Naive B cell (primary cell): ENCODE measurements at places on chromosomes 3 and 15. TPM values are rescaled to one million over a fixed set of nuclear protein-coding genes. Genes with fewer than 3 reads are reported as not detected.

DNA sequence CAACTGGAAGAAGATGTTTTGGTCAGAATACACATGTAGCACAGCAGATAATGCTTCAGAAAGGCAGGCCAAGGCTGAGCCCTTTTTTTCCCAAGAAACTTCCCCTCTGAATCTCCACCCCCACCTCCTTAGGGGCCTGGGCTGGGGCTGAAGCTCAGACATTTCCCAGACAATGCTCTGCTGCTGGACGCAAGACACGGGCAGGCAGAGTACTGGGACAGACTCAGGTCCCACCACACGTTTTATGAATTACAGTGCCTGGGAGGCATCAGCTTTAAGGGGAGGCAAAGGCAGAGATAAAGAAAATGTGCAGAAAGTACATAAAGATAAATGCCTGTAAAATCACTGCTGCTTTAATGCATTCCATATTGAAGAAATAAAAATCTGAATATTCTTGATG lies 479.4 kb downstream of the ERC2 start:
- H3K27ac ChIP-seq, result no peak overlapping the region
- H3K4me1 ChIP-seq, result no peaks in the 10 kb centered on the region
- no peaks in the 10 kb centered on the region for H3K36me3 ChIP-seq
- DNase-seq, result no peak
- H3K4me3 ChIP-seq, result no peak overlapping the region
- peaks cover 4% of the 10 kb centered on the region for H3K27me3 ChIP-seq

- DNase-seq, result no peak
- no peaks in the 10 kb centered on the region for H3K36me3 ChIP-seq
- H3K27ac ChIP-seq, result no peak overlapping the region
- H3K4me3 ChIP-seq, result no peak overlapping the region
These were observed 10.4 kb downstream of the PTPRG start for GRCh38 chr3:61571516-61572336.

DNA sequence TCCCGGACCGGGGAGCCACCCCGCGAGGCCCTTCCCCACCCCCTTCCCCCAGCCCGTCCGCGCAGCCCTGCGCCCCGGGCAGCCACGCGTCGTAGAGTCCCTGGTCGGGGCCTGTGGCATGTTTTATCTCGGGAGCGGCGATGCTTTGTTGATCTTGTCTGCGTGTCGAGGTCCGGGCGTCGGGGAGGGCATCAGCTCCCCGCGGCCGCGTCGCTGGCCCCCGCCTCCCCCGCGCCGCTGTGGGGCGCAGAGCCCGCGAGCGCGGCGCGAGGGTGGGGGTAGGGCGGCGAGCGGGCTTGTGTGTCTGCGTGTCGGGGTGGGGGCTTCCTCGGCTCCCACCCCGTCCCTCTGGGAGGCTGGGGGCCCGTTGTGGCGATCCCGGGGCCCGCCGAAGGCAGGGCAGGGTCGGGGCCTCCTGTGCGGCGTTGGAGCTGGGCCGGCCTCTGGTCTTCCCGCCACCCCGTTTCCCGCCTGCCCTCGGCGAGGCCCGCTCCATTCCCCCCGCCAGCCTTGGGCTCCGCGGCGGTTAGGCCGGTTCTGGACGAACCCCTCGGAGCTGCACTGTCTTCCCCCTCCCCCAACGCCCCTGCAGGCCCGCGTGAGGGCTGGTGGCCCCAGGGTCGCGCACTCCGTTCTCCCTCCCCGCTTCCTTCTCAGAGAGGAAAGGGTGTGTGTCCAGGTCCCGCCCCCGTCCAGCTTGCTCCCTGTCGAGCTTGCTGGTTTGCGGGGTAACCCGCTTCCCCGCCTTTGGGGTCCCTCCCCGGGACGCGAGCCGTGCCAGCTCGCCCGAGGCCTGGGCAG lies 695 bp downstream of the GMPS start:
- peaks cover 19% of the 10 kb centered on the region for H3K4me1 ChIP-seq
- no peaks in the 10 kb centered on the region for H3K27me3 ChIP-seq
- H3K4me3 ChIP-seq, result peak overlapping the region; percentile 98
- H3K27ac ChIP-seq, result no peak overlapping the region

DNA sequence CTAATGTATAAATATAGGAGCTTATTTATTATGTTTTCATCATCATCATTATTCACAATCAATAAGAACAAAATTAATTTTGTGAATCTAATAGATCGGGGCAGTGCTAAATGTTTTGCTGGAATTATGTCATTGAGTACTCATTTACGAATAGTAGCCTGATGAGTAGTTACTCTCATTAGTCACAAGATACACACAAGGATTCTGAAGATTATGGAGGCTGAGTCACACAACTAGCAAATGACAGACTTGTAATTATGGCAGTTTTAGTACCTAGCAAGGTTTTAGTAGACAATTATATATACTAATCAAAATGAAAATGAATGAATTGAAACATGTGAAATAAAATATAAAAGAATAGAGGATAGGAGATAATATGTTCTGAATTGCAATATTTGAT lies 954.2 kb downstream of the CADM2 start:
- H3K27me3 ChIP-seq, result no peaks in the 10 kb centered on the region
- H3K4me1 ChIP-seq, result no peaks in the 10 kb centered on the region
- no peak overlapping the region for H3K4me3 ChIP-seq
- no peak for DNase-seq
- H3K27ac ChIP-seq, result no peak overlapping the region

DNA sequence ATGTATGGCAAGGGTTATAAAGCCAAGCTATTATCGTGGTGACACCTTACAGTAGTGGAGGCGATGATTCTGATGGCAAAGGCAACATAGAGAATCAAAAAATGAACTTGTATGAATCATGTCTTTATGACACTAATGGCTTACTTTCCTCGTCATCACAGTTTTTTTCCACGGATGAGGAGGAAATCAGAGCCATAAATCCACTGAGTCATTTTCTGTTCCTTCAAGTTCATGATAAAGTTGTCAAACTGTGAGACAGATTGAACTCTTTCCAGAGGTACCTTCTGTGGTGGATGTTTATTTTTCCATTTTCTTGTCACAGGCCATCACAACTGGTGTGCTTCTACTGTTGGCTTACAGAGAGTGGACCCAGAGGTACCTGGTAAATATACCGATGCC lies 8.5 kb downstream of the TMEM212 start:
- H3K4me1 ChIP-seq, result no peaks in the 10 kb centered on the region
- H3K4me3 ChIP-seq, result no peak overlapping the region
- no peaks in the 10 kb centered on the region for H3K36me3 ChIP-seq
- H3K27ac ChIP-seq, result no peak overlapping the region
- peaks cover 7% of the 10 kb centered on the region for H3K27me3 ChIP-seq
- DNase-seq, result no peak

DNA sequence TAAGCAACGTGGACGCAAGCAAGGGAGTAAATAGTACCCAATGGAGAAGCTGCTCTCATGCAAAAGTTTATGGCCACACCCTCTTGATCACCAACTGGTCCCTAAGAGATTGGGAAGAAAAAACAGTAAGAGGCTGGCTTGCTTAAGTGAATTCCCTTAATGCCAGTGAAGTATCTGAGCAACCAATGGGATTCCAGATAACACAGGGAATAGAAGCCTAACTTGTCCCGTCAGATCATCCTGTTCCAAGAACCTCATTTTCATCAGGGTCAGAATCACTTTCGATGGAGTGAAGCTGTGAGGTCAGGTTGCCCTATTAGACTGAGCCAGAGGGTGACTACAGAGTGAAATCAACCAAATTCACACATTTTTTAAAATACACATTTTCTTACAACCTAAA lies 104.3 kb downstream of the CD47 start:
- H3K27ac ChIP-seq, result no peak overlapping the region
- no peak for DNase-seq
- H3K36me3 ChIP-seq, result no peaks in the 10 kb centered on the region
- H3K27me3 ChIP-seq, result no peaks in the 10 kb centered on the region
- H3K4me3 ChIP-seq, result no peak overlapping the region
- H3K4me1 ChIP-seq, result peaks cover 13% of the 10 kb centered on the region

GRCh38 chr3:1088503-1088902 lies 4.3 kb upstream of the CNTN6 start:
- no peaks in the 10 kb centered on the region for H3K27me3 ChIP-seq

DNA sequence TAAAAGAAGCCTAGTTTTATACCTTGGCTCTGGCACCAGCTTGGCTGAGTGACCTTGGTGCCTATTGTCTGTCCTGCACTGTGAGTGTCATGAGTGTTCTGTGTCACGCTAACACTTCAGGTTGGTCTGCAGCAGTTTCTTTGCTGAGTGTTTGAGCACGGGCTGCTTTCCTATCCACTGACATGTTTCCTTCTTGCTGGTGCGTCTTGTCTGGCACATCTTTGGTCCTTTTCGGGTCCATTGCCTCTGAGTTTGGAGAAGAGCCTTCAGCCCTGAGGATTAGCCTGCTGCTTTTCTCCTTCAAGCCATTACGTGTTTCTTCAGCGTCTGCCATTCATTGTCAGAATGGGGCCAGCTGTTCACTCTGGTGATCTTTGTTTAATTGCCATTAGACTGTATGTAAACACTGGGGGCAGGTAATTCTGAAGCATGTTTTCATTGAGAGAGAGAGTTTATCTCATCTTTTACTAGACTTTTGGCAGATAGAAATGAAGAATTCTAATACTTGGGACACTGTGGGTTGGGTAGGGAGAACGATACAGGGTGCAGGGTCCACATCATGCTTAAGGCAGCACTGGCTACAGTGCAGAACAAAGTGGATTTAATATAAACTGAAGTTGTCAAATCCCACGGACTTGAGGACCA lies 55.5 kb downstream of the LRRC28 start:
- H3K27me3 ChIP-seq, result no peaks in the 10 kb centered on the region
- H3K4me1 ChIP-seq, result no peaks in the 10 kb centered on the region
- H3K36me3 ChIP-seq, result peaks cover 10% of the 10 kb centered on the region

DNA sequence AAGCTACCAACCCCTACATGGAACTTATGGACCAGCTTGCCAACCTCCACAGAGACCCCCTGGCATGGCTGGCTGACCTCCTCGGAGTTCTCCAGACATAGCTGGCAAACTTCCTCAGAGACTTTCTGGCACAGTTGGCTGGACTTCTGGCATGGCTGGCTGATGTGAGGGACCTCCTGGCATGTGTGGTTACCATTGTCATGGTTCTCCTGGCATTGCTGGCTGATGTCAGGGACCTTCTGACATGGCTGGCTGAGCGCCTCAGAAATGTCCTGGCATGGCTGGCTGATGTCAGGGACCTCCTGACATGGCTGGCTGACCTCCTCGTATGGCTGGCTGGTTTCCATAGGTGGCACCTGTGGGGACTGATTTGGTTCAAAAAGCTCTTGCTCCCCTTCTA lies 17.5 kb downstream of the MAP1A start:
- no peaks in the 10 kb centered on the region for H3K4me1 ChIP-seq
- no peak overlapping the region for H3K27ac ChIP-seq
- H3K27me3 ChIP-seq, result no peaks in the 10 kb centered on the region
- peaks cover 5% of the 10 kb centered on the region for H3K36me3 ChIP-seq

Gene LRRIQ4
- not detected for polyA plus RNA-seq

Gene ARNT2
- not detected for polyA plus RNA-seq

Gene ISLR2
- polyA plus RNA-seq, result not detected

Gene GPR62
- polyA plus RNA-seq, result not detected

Gene ANKRD34C
- polyA plus RNA-seq, result not detected
